DMS79 treated with DMSO at 0.1 percent for 48 hours (cell line): ENCODE measurements at places on chromosomes 7 and 10.
A peak's percentile ranks its signal among the peaks of the same experiment; 100 is the strongest.

DNA sequence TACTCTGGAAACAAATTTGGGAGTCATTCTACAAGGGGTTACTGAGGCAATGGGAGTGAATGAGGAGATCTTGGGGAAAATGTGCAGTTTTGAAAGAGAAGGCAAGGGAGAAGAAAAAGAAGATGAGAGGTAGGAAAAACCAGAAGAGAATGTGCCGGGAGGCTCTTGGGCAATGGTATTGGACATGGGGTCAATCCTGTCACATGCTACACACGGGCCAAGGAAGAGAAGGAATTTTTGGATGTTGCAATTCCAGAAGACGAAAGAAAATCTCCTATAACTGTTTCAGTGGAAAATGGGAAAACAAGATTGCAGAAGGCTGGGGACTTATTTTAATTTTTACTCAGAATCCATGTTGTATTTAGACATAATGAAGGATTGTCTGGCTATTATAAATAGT is 615.0 kb downstream of the PHTF2 start:
- no peak for DNase-seq

- no peak for DNase-seq
These were observed 76.0 kb downstream of the ATE1 start for GRCh38 chr10:121851786-121852185.

DNA sequence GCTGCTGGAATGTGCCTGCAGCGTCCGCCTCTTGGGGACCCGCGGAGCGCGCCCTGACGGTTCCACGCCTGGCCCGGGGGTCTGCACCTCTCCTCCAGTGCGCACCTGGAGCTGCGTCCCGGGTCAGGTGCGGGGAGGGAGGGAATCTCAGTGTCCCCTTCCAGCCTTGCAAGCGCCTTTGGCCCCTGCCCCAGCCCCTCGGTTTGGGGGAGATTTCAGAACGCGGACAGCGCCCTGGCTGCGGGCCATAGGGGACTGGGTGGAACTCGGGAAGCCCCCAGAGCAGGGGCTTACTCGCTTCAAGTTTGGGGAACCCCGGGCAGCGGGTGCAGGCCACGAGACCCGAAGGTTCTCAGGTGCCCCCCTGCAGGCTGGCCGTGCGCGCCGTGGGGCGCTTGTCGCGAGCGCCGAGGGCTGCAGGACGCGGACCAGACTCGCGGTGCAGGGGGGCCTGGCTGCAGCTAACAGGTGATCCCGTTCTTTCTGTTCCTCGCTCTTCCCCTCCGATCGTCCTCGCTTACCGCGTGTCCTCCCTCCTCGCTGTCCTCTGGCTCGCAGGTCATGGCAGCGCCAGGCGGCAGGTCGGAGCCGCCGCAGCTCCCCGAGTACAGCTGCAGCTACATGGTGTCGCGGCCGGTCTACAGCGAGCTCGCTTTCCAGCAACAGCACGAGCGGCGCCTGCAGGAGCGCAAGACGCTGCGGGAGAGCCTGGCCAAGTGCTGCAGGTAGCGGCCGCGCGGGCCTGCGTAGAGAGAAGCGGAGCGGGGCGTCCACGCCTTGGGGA is 645 bp downstream of the SLC26A4 start:
- DNase-seq = peak; percentile 41

- DNase-seq = no peak
These were observed 116.9 kb downstream of the EVX1 start for GRCh38 chr7:27359181-27360125.

DNA sequence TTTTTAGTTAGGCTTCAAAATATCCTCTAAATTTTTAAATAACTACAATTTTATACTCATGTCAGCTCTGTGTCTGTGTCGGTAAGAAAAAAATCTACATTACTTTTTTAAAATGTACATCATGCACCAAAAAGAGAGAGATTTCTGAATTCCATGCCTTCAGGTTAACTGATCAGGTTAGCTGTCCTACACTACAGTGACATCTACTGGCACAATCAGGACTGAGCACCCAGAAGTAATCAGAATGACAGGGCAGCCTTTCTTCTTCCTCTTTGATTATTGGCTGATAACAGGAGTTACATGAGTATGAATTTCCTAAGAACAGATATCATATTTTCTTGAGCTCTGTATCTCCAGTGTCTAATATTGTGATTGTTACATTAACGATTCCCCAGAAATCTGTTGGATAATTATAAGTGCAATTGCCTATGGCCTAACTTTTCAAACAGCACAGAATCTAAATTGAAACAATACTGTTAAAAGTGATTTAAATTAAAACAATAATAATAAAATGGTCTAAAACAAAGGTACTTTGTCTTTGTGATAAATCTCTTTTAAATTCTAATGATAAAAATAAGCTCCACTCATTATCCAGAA is 41.8 kb upstream of the HYCC1 start:
- DNase-seq = peak; percentile 34

DNA sequence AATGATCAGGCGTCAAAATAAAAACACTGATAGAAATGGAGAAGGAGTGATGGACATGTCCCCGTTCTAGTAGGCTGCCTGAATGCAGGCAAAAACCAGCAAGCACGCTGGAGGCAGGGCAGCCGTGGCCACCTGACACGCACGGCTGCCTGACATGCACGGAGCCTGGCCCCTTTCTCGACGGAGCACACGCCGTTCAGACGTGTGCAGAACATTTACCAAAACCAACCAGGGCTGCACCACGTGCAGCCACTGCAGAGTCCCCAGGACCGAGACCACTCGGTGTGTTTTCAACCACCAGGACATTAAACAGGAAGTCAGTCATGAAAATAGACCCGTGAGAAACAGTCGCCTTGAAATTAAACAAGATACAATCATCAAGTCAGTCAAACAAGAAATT is 61.9 kb upstream of the NKX6-2 start:
- no peak for DNase-seq

- no peak for DNase-seq
These were observed 48.4 kb upstream of the NFE2L3 start for GRCh38 chr7:26103596-26103995.

- no peak for DNase-seq
These were observed 32.2 kb upstream of the AQP1 start for GRCh38 chr7:30879139-30880124.

GRCh38 chr10:99115703-99116102 is 119.9 kb downstream of the HPSE2 start:
- no peak for DNase-seq

DNA sequence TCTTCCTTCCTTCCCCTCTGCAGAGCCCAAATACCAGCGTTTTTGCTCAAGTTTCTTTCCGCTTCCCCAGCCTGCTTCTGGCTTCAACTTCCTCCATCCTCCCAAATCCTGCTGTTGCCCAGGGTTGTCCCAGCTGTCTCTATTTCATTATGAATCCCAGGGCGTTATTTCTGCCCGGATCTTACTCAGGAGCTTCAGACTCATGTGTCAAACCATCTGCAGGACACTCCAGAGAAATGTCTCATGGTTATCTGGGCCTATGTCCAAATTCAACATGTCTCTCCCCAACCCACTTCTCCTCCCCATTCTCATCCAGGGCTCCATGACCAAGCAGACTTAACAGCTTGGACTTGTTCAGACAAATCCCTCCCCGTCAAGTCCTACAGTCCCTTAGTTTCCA is 15.6 kb downstream of the ARHGAP22 start:
- peak; percentile 35 for DNase-seq

DNA sequence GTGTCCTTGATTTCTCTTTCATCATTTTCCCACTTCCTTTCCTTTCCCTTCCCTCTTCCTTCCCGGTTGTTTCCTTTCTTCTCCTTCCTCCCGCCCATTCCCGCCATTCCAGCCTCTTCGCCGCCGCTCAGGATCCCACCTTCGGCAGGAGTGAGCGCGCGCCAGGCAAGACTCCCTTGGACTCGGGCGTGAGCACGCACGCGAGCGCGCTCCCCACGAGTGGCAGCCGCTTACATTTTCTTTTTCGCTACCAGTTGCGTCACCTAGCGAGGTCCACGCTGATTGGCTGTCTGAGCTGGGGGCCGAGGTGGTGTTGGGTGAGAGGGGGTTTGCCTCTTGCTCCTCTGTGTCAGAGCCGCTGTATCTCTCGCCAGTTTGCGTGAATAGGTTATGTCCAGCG is 11.8 kb downstream of the ZAN start:
- no peak for DNase-seq

- DNase-seq = no peak
These were observed 318.2 kb upstream of the CELF2 start for GRCh38 chr10:10699427-10699826.

DNA sequence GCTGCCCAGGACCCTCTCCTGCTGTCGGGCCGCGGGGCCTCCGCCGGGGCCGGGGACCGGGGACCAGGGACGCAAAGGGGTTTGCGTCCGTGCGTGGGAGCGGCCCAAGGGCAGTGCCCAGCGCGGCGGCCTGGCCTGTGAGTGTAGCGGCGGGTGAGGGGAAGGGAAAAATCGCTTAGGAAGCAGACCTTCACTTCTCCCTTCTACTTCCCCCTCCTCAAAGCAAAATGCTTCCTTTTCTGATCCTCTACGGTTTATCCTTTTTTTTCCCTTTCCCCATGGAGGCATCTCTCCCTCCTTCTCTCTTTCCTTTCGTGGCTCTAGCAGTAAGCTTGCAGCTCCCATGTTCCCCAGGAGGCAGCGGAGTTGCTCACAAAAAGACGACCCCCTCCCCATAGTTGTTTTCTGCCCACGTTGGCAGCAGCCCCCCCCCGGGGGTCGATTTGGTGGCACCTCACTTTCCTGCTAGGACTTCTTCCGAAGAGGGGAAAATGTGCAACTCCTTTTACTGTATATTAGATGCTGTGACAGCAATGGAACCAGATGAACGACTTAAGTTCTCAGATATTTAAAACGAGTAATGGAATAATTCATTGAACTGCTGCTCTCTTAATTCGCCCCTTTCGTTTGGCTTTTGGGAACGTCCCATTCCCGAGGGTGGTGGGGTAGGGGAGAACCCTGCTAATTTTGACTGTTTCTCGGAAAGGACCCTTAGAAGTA is 724 bp downstream of the CAPZA2 start:
- DNase-seq = peak; percentile 82

GRCh38 chr7:81583882-81584533 is 185.8 kb downstream of the HGF start:
- DNase-seq = no peak

GRCh38 chr10:42988517-42989395 is 88.1 kb upstream of the RET start:
- no peak for DNase-seq

- DNase-seq = no peak
These were observed 49.6 kb downstream of the LGI1 start for GRCh38 chr10:93807371-93807770.

GRCh38 chr7:7581531-7582179 is 15.0 kb downstream of the MIOS start:
- DNase-seq = no peak

GRCh38 chr7:100686201-100686821 is 7.7 kb downstream of the GIGYF1 start:
- DNase-seq = no peak

DNA sequence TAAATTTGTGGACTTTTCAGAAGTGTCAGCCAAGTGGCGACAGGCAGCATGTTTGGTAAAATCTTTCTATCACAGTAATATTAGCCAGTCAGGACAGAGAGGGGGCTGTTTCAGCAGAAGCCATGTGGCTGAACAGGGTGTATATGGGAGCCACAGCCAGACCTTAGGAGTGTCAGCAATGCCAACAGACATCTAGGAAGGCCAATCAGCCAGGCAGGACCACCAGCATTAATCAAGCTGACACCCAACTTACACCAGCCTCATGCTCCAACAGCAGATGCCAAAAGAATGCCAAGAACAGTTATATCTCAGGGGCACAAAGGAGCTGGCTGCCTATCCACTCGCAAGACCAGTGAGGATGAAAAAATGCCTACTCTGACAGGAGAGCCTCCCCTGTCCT is 54.8 kb downstream of the RAPGEF5 start:
- no peak for DNase-seq

GRCh38 chr7:52831321-52831720 is 204.1 kb upstream of the POM121L12 start:
- DNase-seq = peak; percentile 94

GRCh38 chr7:134696261-134696660 is 49.6 kb downstream of the BPGM start:
- no peak for DNase-seq

GRCh38 chr7:106231856-106232490 is 52.8 kb downstream of the NAMPT start:
- DNase-seq = no peak

DNA sequence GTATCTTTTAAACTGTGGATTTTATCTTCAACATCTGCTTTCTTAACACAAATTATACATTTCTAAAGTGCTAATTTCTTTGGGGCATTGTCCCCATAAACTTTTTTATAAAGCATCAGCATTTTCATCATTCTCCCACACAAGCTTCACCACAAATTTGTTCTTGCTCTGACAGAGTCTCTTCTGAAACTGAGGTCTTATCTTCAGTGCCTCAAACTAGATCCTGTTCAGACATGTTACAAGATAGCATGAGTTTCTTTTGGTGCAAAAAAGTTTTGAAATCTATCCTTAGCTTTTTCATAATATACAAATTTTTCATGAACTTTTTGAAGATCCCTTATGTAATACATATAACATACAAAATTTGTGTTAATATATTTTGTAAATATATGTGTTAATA is 346.6 kb downstream of the IPMK start:
- no peak for DNase-seq

GRCh38 chr7:16129431-16130110 is 291.8 kb downstream of the CRPPA start:
- no peak for DNase-seq

- DNase-seq = no peak
These were observed 751 bp downstream of the PAX2 start for GRCh38 chr10:100745882-100746783.

DNA sequence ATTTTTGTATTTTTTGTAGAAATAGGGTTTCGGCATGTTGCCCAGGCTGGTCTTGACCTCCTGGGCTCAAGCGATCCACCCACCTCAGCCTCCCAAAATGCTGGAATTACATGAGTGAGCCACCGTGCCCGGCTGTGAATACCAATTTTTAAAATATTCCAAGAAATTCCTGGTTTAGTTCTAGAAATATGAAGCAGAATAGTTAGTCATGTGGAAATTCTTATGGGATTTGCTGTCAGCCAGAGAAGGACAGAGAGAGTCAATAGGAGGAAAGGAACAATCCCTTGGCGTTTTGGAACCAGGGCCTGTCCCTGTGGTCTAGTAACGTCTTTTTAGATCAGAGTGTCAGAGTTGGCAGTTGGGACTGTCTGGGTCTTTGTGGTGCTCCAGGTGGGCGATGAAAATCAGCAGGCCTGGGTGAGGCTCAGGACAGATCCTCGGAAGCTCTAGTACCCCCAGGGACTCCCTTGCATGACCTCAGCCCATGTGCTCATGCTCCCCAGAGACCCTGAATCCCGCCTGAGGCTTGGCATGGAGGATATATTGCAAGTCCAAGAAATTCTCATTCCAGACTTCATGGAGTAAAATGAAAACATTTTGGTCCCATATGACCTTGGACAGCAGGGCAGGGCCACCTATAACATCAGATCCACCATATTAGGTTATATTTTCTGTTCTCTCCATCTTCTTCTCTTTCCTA is 7.8 kb downstream of the NODAL start:
- DNase-seq = no peak

DNA sequence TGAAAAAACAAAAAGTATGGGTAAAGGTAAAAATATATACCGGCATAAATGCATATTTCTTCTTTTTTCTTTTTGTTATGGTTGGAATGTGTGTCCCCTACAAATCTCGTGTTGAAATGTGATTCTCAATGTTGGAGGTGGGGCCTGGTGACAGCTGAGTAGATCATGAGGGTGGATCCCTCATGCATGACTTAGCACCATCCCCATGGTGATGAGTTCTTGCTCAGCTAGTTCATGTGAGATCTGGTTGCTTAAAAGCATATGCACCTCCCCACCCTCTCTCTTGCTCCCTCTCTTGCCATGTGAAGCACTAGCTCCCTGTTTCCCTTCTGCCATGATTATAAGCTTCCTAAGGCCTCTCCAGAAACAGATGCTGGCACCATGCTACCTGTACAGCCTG is 93.3 kb downstream of the HYCC1 start:
- no peak for DNase-seq

- DNase-seq = no peak
These were observed 24.6 kb downstream of the VSIR start for GRCh38 chr10:71748671-71749191.
